ENCODE measurements at places on chromosomes 1 and 21. TPM values are rescaled to one million over a fixed set of nuclear protein-coding genes. Genes with fewer than 3 reads are reported as not detected.

GRCh38 chr1:243763806-243764205 lies 86.2 kb downstream of the AKT3 start:
- H3K27me3 ChIP-seq: no peaks in the 10 kb centered on the region
- no peak for DNase-seq
- H3K4me3 ChIP-seq: no peak overlapping the region
- H3K27ac ChIP-seq: no peak overlapping the region
- no peaks in the 10 kb centered on the region for H3K36me3 ChIP-seq

- H3K36me3 ChIP-seq: no peaks in the 10 kb centered on the region
- no peaks in the 10 kb centered on the region for H3K4me1 ChIP-seq
- DNase-seq: no peak
- no peak overlapping the region for H3K27ac ChIP-seq
- H3K4me3 ChIP-seq: no peak overlapping the region
Measured at GRCh38 chr1:160158031-160158430, 6.6 kb downstream of the ATP1A4 start.

GRCh38 chr1:8723010-8723409 lies 94.4 kb downstream of the RERE start:
- no peak overlapping the region for H3K27ac ChIP-seq
- no peaks in the 10 kb centered on the region for H3K27me3 ChIP-seq
- no peak overlapping the region for H3K4me3 ChIP-seq

The CENPF gene
- 14.1 TPM for total RNA-seq

GRCh38 chr1:166127003-166127402 lies 39.8 kb downstream of the FAM78B start:
- no peaks in the 10 kb centered on the region for H3K36me3 ChIP-seq
- no peaks in the 10 kb centered on the region for H3K27me3 ChIP-seq
- H3K27ac ChIP-seq: no peak overlapping the region
- DNase-seq: no peak
- no peak overlapping the region for H3K4me3 ChIP-seq
- H3K4me1 ChIP-seq: no peaks in the 10 kb centered on the region

The LENEP gene
- not detected for total RNA-seq

DNA sequence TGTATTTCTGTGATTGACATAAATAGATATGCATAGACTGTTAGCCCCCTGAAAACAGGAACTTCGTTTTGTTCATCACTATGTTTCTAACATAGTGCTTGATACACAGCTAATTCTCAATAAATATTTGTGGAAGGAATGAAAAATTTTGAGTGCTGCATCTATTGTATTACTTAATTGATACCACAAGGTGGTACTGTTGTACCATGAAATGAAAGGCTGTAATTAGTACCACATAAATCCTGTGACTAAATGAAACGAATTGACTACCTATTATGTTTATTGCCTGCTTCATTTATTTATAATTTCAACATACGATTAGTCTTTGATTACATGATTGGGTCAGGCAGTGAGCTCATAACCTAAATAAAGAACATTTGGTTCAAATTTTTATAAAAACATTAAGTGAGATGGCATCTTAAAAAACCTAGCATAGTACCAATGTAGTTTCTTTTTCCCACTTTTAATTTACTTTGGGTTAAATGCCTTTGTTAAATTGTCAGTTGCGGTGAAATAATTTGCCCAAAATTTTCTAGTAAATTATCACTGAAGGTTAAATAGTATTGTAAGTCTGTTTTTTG lies 15.0 kb upstream of the TGFB2 start:
- no peak overlapping the region for H3K4me3 ChIP-seq
- no peak overlapping the region for H3K27ac ChIP-seq
- no peaks in the 10 kb centered on the region for H3K4me1 ChIP-seq
- no peaks in the 10 kb centered on the region for H3K36me3 ChIP-seq

DNA sequence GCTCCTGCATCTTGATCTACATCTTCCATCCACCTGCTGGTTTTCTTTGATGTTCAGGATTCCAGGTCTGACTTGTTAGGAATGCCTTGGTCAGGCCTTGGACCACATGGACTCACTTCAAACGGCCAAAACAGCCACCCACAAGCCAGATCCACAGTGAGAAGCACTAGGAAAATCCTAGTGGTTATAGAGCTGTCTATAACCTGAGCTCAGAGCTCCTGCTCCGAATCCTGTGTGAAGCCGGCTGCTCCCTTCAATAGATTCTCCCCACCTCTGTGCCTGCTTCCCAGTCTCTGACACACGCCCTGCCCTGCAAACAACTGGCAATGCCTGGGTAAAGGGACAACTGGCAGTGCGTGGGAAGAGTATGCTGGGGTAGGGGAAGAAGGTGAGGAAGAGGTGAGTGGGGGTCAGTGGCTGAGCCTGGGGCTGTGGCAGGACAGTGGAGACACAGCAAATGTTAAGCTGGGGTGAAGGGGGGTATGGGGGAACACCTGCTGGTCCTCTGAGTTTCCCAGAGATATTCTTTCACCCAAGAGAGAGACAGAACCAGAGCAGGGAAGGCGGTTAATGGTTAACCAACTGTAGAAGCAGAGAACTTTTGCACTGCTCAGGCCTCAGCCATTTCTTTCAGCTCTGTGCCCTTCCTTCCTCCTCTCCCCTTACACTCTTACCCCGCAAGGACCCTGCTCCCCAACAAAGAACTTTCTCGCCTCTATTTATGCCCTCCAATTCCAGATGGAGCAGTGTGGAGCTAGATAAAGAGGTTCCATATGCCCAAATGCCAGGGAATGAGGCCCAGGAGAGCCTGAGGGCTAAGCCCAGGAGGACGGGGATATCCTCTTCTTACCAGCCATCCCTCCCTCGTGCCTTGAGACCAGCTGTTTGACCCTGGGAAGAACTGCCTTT lies 4.5 kb downstream of the PLXNA2 start:
- H3K4me3 ChIP-seq: no peak overlapping the region
- no peaks in the 10 kb centered on the region for H3K36me3 ChIP-seq
- no peak for DNase-seq
- H3K4me1 ChIP-seq: peaks cover 53% of the 10 kb centered on the region
- H3K27me3 ChIP-seq: no peaks in the 10 kb centered on the region

- DNase-seq: no peak
- no peaks in the 10 kb centered on the region for H3K4me1 ChIP-seq
- no peak overlapping the region for H3K4me3 ChIP-seq
Measured at GRCh38 chr21:44509539-44509938, 30.5 kb downstream of the KRTAP10-1 start.

The OR6N1 gene
- not detected for total RNA-seq

GRCh38 chr1:40042341-40042740 lies 1.8 kb downstream of the CAP1 start:
- peaks cover 82% of the 10 kb centered on the region for H3K4me1 ChIP-seq
- H3K27me3 ChIP-seq: no peaks in the 10 kb centered on the region
- H3K36me3 ChIP-seq: no peaks in the 10 kb centered on the region
- no peak for DNase-seq

DNA sequence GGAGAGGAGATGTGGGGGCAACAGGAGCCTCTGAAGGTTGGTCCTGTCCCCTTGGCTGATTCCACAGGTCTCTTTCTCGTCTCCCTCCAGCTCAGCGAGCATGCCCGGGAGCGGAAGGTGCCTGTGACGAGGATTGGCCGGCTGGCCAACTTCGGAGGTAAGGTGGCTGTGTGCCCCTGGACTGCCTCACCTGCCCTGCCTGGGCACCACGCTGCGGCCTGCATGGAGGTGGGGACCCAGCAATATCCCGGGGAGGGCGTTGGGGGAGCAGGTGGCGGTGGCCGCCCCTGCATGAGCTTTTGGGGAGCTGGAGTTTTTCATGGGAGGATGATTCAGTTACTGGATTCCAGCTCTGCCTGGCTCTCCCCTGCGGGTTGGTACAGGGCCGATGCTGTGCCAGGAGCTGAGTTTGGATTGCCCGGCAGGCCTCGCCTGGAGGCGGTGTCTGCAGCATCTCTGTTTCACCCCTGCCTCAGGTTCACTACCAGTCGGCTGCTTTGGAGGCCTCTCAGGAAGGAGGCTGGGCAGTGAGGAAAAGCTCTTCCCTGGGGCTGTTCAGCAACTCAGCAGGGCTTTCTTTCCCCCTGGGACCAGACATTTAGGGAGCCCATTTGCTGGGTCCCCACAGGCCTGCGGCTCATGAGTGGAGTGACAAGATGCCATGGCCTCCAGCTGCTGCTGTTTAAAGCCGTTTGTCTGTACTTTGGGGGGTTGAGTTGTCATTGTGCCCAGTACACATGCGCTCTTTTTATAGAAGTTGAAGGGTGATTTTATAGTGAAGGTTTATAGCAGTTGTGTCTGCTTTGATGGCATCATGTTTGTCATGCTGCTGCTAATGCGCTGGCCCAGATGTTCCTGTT lies 25.7 kb downstream of the COQ8A start:
- no peak for DNase-seq
- no peaks in the 10 kb centered on the region for H3K4me1 ChIP-seq
- no peak overlapping the region for H3K4me3 ChIP-seq
- no peak overlapping the region for H3K27ac ChIP-seq

DNA sequence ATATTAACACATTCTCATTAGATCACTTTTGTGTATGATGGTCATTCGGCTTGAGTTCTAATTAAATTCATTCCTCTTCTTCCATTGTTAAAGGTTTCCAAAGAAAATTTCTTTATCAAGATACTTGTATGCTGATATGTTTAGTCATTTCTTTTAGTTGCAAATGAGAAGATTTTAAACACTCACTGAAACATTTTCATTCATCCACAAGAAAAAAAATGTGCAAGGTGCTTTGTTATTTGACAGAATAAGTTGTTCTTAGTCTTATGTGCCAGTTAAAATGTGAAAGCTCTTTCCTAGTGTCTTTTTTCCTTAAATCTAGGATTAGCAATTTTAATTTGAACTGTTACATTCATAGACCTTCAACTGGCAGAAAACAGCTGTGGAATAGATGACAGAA lies 727.0 kb upstream of the NEGR1 start:
- no peak overlapping the region for H3K4me3 ChIP-seq
- no peak overlapping the region for H3K27ac ChIP-seq
- no peak for DNase-seq
- no peaks in the 10 kb centered on the region for H3K36me3 ChIP-seq

- no peak overlapping the region for H3K4me3 ChIP-seq
- no peaks in the 10 kb centered on the region for H3K27me3 ChIP-seq
- peaks cover 8% of the 10 kb centered on the region for H3K36me3 ChIP-seq
- no peak for DNase-seq
Measured at GRCh38 chr1:201748335-201748734, 80.6 kb upstream of the IPO9 start.
